ENCODE measurements at places on chromosomes 6 and 20.

DNA sequence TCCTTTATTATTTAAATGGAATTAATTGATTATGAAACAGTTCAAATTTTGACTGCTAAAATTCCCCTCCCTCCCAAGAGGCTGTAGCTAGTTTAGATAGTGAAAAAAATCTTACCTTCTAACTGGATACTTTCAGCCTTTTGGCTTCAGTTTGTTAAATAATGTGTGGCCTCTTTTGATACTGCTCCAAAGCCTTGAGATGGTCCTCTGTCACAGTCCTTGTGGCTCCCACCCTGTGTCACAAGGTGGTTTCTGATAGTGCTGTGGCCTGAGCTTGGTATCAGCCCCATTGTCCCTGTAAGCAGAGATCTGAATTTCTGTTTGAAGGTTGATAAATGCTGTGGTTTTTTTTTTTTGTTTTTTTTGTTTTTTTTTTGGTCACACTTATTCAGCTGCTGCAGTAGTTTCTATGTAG, 20.8 kb downstream of the PANK2 start:
- no peak for DNase-seq

DNA sequence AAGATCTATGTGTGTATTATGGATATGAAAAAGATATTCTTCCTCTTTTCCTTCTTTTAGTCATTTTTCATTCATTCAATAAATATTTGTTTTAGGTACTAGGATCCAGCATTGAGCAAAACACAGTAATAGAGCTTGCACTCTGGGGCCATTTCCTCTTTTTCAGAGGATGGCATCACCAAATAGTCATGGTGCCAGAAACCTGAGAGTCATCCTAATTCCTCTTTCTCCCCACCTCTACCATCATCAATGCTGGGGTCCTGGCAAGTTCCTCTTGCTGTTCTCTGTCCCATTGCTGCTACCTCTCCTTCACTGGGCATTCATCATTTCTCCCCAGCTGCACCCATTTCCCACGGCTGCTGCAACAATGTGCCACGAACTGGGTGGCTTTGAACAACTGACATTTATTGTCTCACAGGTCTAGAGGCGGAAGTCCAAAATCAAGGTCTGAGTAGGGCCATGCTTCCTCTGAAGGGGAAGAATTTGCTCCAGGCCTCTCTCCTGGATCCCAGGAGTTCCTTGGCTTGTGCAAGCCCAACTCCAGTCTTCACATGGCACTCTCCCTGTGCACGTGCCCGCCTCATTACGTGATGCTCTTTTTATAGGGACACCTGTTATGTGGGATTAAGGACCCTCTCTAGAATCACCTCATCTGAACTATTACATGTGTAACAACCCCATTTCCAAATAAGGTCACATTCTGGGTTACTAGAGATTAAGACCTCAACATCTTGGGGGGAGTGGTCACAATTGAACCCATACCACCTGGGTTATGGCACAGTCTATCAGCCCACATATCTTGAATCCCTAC, 9.5 kb upstream of the IGF2R start:
- DNase-seq, result no peak

DNA sequence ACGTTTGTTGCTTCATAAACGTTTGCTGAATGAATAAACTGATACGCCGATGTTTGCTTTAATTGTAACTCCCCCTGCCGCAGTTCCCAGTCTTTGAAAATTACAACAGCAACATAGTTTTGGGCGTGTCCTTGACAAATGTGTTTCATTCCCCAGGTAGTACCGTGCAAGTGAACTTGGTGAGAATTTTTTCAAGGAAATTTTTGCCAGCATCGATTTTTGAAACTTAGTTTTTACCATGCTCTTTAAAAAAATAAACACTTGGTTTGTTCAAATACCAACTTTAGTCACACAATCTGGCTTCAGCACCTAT, 60.1 kb downstream of the FAM217A start:
- no peak for DNase-seq

DNA sequence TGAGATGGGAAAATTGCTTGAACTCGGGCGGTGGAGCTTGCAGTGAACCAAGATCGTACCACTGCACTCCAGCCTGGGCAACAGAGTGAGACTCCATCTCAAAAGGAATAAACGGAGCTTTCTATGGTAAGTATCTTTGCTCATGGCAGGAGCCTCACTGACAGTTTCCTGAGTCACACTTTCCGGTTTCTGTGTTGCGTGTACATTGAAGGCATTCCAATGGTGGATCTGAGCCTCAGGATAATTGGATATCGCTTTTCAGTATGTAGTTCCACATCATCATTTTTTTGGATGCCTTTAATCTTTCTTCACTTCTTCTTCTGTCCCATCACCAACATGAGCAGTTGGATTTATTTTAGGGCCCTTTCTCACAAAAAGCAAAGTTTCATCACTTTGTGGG, 28.6 kb upstream of the GTSF1L start:
- no peak for DNase-seq

DNA sequence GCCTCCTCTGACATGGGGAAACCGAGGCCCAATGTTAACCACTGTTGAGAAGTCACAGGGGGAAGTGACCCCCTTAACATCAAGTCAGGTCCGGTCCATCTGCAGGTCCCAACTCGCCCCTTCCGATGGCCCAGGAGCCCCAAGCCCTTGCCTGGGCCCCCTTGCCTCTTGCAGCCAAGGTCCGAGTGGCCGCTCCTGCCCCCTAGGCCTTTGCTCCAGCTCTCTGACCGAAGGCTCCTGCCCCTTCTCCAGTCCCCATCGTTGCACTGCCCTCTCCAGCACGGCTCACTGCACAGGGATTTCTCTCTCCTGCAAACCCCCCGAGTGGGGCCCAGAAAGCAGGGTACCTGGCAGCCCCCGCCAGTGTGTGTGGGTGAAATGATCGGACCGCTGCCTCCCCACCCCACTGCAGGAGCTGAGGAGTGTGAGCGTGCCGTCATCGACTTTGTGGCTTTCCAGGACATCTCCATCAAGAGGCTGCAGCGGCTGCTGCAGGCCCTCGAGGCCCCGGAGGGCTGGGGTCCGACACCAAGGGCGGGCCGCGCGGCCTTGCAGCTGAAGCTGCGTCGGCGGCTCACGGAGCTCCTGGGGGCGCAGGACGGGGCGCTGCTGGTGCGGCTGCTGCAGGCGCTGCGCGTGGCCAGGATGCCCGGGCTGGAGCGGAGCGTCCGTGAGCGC, 1.6 kb downstream of the TNFRSF6B start:
- no peak for DNase-seq

- no peak for DNase-seq
These were observed 77.4 kb upstream of the TMEM170B start for GRCh38 chr6:11460001-11460668.

DNA sequence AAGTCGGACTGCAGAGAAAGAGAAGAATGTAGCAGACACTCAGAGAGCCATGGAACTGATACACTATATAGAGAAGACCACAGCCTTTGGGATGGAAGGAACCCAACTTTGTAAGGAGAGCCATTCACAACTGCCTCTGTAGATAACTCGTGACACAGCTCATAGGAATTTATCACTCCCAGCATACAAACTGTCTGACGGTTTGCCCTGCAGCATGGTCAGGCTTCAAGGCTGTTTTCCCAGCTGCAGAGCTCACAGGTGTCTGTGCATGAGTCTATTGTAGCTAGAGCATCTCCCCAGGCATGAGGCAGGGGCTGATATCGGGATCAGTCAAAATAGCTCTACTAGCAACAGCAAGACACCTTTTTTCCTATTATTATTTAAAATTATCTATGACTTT, 130.5 kb upstream of the DTNBP1 start:
- no peak for DNase-seq

GRCh38 chr6:75076009-75076408, 129.8 kb downstream of the COL12A1 start:
- no peak for DNase-seq

- DNase-seq, result no peak
These were observed 107.2 kb downstream of the ARMC2 start for GRCh38 chr6:108955329-108955949.

DNA sequence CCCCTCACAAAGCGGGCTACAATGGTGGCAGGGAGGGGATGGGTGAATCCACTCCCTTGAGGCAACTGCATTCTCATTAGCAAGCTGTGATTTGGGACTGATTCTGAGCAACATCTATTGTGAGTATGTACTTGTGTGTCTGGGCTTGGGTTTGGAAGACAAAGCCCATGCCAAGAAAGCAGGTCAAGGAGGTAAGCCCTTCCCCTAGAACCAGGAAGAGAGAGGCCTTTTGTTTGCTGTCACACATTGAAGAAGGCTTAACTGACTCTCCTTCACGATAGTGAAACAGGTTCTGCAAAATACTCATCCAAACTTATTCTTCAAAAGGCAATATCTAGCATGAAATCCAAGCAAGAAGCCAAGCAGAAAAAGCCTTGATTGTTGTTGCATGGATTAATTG, 403.1 kb upstream of the ID4 start:
- no peak for DNase-seq

- DNase-seq, result no peak
These were observed 348.0 kb downstream of the HDGFL1 start for GRCh38 chr6:22917344-22917743.

DNA sequence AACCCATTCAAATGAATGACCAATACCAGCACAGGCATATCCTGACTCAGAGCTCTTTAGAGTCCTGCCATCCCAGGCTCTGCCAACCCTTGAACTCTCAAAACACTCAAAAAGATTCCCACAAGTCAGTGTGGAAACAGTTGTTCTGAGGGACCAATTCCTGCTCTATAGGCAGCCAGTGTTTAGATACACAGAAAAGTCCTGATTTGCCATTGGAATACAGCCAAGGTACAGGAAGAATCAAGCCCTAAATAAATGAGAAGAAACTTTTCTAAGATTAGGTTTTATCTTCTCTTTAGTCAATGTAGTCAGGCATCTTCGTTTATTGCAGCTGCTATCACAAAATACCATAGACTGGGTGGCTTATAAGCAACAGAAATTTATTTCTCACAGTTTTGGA, 626.8 kb upstream of the ARID1B start:
- no peak for DNase-seq

DNA sequence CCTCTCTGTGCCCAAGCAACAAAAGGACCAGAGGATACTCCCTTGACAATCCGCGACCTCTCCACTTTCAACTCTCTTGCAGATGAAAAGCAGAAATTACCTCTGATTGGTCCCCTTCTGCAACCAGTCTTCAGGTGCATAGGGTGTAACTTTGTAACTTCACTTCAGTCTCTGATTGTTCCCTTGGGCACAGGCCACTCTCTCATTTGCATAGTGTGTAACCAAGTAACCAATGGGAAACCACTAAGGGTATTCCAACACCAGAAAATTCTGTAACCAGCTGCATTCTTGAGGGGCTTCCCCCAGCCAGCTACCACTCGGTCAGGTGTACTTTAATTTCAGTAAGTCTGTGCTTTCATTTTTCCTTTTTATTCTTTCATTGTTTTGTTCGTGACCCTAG, 4.4 kb upstream of the RAET1L start:
- DNase-seq, result no peak

- DNase-seq, result no peak
These were observed 28.9 kb upstream of the SCGN start for GRCh38 chr6:25623065-25623464.

DNA sequence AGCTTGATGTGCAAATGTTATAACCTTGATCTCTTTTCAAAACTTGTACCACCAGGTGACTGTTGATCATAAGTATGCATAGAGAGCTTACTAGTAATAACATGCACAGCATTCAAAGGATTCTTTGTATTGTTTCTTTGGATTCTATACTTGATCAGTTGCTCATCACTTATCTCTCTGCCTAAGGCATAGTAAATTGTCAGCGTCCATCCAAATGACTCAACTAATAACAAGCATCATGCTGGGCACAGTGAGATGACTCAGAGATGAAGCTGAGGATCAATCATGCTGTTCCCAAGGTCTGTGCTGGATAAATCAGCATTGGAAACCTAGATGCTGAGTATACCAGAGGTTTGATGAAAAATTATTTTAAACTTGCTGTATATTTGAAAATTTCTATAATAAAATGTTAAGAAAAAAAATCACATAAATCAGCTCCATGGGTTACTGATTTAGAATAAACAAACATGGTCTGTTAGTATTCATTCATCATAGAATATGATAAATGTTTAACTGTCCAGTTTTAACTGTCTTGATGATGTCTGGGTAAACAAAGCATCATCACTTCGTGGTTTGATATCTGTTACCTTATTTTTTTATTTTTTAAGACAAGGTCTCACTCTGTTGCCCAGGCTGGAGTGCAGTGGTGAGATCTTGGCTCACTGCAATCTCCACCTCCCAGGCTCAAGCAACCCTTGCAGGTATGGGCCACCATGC, 45.6 kb upstream of the SGK1 start:
- DNase-seq, result no peak

GRCh38 chr20:6953611-6954010, 186.1 kb downstream of the BMP2 start:
- DNase-seq, result no peak

GRCh38 chr20:51394706-51395105, 147.8 kb downstream of the NFATC2 start:
- DNase-seq, result no peak

GRCh38 chr6:165876588-165876987, 213.5 kb upstream of the PDE10A start:
- DNase-seq, result no peak

- no peak for DNase-seq
These were observed 30.6 kb downstream of the ARID1B start for GRCh38 chr6:156807795-156808194.

DNA sequence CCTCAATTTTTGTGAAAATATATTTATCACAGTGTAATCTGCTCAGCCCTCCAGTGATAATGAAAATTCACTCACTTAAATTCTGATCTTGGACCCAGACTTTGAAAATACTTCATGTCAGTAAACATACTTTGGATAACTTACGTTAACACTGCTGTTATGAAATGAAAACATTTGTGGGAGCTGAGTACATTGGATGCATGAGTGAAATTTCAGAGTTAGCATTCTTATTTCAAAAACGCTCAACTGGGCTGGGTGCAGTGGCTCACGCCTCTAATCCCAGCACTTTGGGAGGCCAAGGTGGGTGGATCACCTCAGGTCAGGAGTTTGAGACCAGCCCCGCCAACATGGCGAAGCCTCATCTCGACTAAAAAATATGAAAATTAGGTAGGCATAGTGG, 196.4 kb downstream of the UTRN start:
- DNase-seq, result no peak

GRCh38 chr6:12595161-12595811, 121.3 kb upstream of the PHACTR1 start:
- no peak for DNase-seq

DNA sequence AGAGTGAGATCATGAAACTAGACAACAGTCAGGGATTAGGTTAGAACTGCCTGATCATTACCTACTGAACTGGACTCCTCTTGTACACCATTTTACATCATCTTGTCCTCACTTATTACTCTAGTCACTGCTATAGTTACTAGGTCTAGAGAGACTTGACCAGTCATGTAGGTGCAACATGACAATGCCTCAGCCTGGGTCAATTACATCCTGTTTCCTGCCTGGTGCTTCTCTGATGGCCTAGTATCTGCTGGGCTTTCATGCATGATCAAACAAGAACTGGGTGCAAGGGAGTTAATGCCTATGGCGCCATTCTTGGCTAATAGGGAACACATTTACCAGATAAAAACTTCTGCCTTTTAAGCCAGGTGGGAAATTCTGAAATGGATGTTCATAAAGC, 39.2 kb upstream of the MMS22L start:
- no peak for DNase-seq

Measured in T-helper 9 cell (primary cell).